SIG-M5 (cell line): ENCODE measurements at places on chromosomes 5 and 9.

- DNase-seq = no peak
Measured at GRCh38 chr9:116466271-116467235, 220.6 kb upstream of the TRIM32 start.

- no peak for DNase-seq
Measured at GRCh38 chr5:176639208-176639607, 8.1 kb upstream of the TSPAN17 start.

GRCh38 chr9:129612123-129612522 is 8.8 kb downstream of the C9orf50 start:
- no peak for DNase-seq

DNA sequence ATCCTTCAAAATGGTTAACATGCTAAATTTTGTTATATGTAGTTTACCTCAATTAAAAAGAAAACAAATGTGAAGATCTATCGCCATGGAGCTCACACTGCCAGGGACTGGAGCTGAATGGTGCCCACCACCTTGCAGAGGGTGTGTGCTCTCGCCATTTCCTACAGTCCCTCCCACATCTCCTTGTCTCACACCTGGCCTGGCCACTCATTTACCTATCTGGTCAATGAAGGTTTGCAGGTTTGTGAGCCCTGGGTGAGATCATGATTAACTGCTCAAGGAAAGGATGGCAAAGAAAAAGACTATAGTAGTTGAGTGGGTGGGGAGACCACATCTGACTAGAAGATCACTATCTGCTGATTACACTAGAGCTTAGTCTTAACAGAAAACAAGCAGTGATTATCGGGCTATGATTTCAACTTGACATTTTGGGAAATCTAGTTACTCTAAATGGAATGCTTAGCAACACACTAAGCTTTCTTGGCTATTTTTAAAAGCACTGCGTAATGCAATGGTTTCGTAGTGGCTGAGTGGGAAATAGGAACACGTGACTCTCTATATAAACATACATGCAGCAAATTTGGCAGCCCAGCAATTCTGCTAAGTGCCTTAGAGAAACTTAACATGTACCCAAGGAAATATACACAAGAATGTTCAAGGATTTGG is 27.3 kb downstream of the PUM3 start:
- no peak for DNase-seq

- no peak for DNase-seq
Measured at GRCh38 chr5:137760719-137761516, 6.8 kb upstream of the HNRNPA0 start.
